ENCODE measurements at places on chromosomes 1 and 21. TPM values are rescaled to one million over a fixed set of nuclear protein-coding genes. Genes with fewer than 3 reads are reported as not detected.
A peak's percentile ranks its signal among the peaks of the same experiment; 100 is the strongest.

DNA sequence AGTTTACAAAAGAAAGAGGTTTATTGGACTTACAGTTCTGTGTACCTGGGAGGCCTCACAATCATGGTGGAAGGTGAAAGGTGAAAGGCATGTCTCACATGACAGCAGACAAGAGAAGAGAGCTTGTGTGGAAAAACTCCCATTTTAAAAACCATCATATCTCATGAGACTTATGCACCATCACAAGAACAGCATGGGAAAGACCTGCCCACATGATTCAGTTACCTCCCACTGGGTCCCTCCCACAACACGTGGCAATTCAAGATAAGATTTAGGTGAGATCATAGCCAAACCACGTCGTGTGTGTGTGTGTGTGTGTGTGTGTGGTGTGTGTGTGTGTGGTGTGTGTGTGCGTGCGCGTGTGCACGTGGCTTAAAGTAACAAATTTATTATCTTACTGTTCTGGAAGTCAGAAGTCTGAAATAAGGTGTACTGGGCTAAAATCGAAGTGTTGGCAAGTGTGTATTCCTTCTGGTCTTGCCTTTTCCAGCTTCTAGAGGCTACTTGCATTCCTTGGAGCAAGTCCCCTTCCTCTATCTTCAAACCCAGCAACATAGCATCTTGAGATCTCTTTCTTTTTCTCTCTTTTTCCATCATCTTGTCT, 48.1 kb upstream of the MPC2 start:
- no peak overlapping the region for H3K27ac ChIP-seq
- H3K27me3 ChIP-seq, result no peaks in the 10 kb centered on the region
- H3K36me3 ChIP-seq, result peaks cover 16% of the 10 kb centered on the region
- DNase-seq, result peak; percentile 36
- no peak overlapping the region for H3K4me3 ChIP-seq
- peaks cover 6% of the 10 kb centered on the region for H3K4me1 ChIP-seq

DNA sequence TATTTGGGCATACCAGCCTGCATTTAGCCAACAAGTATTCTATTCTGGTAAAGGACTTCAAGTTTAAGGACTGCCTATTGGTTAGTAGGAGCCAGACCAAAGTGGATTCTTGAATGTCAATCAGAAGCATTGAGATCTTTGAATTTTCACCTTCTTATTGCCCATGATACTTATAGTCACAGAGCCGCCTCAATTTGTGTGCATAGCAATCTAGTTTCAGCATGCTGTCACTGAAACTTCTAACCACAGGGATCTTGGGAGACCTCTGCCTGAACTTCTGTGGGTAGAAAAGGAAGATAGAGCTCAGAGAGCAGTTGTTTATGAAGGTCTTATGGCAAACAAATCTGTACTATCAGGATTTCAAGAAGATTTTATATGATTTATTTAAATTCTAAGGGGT, 501.4 kb upstream of the USP24 start:
- H3K27ac ChIP-seq, result no peak overlapping the region
- H3K4me1 ChIP-seq, result no peaks in the 10 kb centered on the region
- no peak overlapping the region for H3K4me3 ChIP-seq
- no peak for DNase-seq
- no peaks in the 10 kb centered on the region for H3K36me3 ChIP-seq

Gene FAM72C
- 25.5 TPM for total RNA-seq

Gene HSPB7
- not detected for total RNA-seq

Gene LRRC42
- total RNA-seq, result 25.4 TPM

Measured in activated CD4-positive, alpha-beta T cell treated with anti-CD3 and anti-CD28 coated beads for 36 hours (primary cell).